ENCODE measurements at places on chromosomes 3 and 15.

- no peak for DNase-seq
Observed at GRCh38 chr3:146465693-146466465, 3.5 kb downstream of the PLSCR2 start.

- DNase-seq = peak; percentile 94
Observed at GRCh38 chr3:127141921-127142730, 50.8 kb upstream of the PRR23E start.

- DNase-seq = no peak
Observed at GRCh38 chr3:51535146-51536019, 3.1 kb upstream of the RAD54L2 start.

DNA sequence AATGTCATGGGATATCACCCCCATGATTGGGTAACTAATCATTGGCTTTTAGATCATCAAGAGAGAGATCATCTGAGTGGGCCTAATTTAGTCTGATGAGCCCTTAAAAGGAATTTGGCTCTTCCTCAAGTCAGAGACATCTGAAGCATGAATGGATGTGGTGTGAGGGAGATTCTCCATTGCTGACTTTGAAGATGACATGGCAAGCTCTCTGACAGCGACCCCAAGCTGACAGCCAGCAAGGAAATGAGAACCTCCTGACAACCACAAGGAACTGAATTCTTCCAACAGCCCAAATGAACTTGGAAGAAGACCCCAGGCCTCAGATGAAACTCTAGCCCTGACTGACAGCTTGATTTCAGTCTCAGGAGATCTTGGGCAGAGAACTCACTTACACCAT lies 108.4 kb upstream of the SPATA12 start:
- DNase-seq = no peak

- peak; percentile 93 for DNase-seq
Observed at GRCh38 chr3:20080956-20081554, 40.8 kb downstream of the KAT2B start.

- no peak for DNase-seq
Observed at GRCh38 chr3:161744366-161744765, 247.8 kb downstream of the OTOL1 start.

- no peak for DNase-seq
Observed at GRCh38 chr3:152793969-152794368, 41.0 kb upstream of the P2RY1 start.

GRCh38 chr3:131349946-131350347 lies 31.6 kb upstream of the NUDT16 start:
- DNase-seq = no peak

- DNase-seq = no peak
Observed at GRCh38 chr3:12221663-12222062, 63.0 kb upstream of the TIMP4 start.

DNA sequence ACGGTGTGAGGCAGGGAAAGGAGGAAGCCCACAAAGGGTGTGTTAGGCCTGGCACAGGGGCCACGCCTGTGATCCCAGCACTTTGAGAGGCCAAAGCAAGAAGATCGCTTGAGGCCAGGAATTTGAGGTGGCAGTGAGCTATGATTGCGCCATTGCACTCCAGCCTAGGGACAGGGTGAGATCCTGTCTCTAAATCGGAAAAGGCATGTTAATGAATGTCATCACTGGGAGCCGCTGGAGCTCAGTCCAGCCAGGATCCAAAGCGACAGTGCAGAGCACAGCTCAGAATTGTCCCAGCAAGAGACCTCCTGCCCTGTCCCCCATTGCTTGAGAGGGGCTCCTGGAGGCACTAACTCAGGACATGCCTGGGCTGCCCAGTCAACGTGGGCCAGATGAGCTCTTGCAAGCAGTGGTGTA lies 15.0 kb upstream of the FBLN2 start:
- DNase-seq = no peak

DNA sequence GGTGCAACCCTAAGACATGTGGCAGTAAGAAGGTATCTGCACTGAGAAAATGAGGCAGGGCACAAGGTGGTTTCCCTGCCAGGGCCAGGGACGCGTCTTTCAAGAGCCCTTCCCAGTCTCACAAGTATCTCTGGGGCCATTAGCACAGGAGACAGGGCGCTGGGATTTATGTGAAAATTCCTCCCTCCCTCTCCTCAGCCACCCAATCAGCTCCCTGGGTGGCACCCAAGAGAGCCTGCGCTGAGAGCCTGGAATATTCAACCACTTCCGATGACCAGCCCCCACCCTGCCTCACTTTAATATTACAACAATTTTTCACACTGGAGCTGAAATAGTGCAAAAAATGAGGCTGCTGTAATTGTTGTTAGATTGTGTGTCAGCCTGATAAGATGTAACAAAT lies 26.1 kb downstream of the SEC61A1 start:
- DNase-seq = no peak

DNA sequence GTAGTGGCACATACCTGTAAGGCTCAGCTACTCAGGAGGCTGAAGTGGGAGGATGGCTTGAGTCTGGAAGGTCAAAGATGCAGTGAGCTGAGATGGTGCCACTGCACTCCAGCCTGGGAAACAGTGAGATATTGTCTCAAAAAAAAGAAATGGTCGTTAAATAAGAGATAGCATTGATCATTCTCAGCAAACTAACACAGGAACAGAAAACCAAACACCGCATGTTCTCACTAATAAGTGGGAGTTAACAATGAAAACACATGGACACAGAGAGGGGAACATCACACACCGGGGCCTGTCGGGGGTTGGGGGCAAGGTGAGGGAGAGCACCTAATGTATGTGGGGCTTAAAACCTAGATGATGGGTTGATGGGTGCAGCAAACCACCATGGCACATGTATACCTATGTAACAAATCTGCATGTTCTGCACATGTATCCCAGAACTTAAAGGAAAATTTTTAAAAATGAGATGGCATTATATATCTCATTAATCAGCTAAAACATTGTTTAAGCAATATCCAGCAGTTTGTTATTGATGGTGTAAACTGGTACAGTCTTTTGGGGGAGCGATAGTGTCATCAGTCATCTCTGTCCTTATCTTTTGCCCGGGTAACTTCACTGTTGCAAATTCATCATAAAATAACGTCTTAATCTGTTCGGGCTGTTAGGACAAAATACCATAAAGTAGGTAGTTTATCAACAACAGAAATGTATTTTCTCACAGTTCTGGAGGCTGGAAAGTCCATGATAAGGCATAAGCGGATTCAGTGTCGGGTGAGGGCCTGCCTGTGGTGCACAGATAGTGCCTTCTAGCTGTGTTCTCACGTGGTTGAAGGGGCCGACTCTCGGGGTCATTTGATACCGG lies 1.7 kb upstream of the MAN2A2 start:
- DNase-seq = no peak

DNA sequence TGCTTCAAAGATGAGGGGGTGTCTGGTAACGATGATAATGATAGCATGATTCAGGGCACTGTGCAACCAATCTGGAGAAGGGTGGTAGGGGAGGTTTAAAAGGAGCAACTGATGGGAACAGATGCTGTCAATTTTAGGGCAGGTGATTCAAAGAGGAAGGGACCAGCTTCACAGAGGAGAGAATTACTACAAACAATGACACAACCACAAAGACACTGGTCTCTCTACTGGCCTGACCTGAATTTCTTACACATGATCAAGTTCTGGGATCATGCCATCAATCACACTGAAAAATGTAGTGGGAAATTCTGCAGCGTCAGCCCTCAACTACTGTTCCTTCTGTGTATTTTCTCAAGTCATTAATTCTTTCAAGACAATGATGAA lies 2.6 kb upstream of the CDV3 start:
- no peak for DNase-seq

DNA sequence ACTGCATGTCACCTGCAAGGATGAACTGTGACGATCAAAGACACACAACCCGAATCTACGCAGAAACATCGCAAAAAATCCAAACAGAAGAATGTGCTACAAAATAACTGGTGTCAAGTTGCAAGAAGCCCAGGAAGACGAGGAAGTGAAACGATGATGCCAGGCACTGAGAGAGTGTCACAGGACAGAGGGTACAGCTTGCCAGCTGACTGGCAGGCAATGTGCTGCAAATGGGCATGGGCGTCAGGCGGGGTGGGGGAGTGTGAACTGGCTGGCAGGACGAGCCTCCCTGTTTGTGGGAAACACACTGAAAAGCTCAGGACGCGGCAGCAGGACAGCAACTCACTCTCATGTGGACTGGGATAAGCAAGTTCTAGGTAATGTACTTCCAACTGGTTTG lies 28.9 kb upstream of the OCA2 start:
- DNase-seq = no peak

GRCh38 chr15:70222606-70223005 lies 124.9 kb upstream of the TLE3 start:
- DNase-seq = no peak

DNA sequence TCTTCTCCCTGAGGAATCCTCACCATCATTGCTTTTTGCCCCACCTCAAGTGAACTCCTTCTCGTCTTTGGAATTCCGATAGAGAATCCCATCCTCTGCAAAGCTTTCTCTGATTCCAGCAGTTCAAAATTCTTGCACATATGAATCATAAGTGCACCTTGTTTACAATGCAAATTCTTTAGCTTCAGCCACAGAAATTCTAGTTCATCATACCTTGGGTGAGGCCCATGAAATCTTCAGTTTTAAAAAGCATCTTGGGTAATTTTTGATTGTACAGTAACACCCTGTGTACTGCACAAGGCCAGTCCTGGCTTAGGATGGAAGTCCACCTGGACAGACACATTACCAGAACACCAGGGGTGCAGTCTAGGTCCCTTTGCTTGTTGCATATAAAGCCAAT lies 30.8 kb downstream of the MDFIC2 start:
- DNase-seq = no peak

GRCh38 chr3:150073513-150073912 lies 102.8 kb upstream of the PFN2 start:
- no peak for DNase-seq

DNA sequence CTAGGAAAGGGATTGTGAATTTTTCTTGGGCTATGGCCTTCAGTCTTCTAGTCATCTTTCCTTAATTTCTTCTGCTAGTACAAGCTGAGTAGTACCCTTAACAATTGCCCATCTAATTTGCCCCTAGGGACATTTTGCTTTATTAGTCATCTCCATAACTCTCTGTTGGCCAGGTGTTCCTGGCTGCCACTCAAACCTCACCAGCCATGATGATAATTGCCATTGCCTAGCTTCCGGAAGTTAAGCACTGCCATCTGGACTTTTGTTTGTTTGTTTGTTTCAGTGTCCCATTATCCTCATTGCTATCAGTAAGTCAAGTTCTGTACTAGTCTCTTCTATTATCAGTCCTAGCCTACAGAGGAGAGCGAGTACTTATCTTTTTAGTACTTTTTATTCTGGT lies 36.6 kb upstream of the UBL7 start:
- DNase-seq = peak; percentile 65

GRCh38 chr3:172559020-172559419 lies 35.8 kb upstream of the TNFSF10 start:
- no peak for DNase-seq

DNA sequence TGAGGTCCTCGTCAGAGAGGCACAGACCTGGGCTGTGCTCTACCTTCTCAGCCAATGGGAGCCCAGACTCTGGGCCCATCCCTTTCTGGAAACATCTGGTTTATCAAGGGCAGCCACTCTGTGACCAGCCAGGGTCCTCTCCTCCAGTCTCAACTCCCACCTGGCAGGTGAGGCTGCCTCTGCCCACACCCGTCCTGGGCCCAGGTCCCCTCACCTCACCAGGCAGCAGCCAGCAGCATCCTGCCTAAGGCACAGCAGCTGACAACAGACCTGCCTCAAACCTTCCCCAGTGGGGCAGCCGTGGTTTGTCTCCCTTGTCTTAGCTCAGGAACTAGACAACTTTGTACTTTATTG lies 8.7 kb upstream of the VIPR1 start:
- no peak for DNase-seq

GRCh38 chr15:74631935-74632560 lies 16.4 kb downstream of the CLK3 start:
- no peak for DNase-seq

- no peak for DNase-seq
Observed at GRCh38 chr15:42457445-42458442, 33.2 kb downstream of the ZNF106 start.

DNA sequence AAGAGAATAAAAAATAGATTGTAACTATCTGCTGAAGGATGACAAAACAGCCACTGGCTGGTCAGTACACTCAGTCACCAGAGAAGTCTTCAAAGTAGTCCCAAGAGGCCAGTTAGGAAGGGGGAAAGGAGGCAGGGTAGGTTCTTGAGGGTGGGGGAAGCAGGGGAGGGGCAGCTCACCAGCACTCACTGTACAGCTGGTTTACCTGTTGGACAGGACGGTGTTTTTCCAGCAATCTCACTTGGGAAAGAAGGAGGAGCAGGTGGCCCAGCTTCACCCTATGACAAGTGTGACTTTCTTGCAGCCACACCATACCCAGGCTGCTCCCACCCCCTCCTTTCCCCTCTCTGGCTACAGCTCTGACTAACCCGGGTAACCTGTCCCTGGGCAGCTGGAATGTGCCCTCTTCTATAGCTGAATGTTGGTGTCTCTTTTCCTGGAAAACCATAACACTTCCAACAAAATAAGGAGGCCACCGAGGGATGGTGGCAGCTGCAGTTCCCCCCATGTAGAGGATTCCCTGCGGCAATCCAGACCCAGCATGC lies 203.4 kb upstream of the NSMCE3 start:
- no peak for DNase-seq

GRCh38 chr3:190860521-190860920 lies 2.0 kb downstream of the GMNC start:
- DNase-seq = no peak

- DNase-seq = no peak
Observed at GRCh38 chr3:77595371-77595870, 555.5 kb downstream of the ROBO2 start.

DNA sequence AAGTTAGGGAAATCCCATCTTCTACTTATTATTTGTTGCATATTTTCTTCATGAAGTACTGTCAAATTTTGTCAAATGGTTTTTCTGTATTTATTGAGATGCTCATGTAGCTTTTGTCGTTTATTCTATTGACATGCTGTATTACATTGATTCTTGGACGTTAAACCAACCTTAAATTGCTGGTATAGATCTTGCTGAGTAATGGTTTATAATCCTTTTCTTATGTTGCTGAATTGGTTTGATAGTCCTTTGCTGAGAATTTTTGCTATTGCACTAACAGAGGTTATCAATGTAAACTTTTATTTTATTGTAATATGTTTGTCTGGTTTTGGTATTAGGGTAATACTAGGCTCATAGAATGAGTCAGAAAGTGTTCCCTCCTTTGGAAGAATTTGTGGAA lies 54.3 kb upstream of the COL6A5 start:
- no peak for DNase-seq

DNA sequence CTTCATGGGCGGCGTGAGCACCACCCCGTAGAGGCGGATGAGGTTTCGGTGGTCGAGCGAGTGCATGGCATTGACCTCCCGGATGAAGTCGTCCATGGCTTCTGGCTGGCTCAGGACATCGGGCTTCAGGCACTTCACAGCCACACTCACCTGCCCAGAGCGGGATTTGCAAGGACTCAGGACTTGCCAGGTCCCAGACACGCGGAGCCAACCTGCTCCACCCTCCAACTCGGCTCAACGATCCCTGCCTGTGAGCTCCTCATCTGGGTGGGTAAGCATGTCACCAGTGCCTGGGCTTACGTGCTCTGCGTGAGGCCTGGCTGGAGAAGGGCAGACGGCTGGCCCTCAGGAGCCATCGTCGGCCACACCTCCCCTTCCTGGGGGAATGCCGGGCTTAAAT lies 25.2 kb downstream of the TNK2 start:
- DNase-seq = no peak

GRCh38 chr3:182305881-182306665 lies 487.2 kb upstream of the ATP11B start:
- DNase-seq = no peak

All from NCI-H2029 (cell line).